ENCODE measurements at places on chromosomes 4 and X. TPM values are rescaled to one million over a fixed set of nuclear protein-coding genes. Genes with fewer than 3 reads are reported as not detected.

DNA sequence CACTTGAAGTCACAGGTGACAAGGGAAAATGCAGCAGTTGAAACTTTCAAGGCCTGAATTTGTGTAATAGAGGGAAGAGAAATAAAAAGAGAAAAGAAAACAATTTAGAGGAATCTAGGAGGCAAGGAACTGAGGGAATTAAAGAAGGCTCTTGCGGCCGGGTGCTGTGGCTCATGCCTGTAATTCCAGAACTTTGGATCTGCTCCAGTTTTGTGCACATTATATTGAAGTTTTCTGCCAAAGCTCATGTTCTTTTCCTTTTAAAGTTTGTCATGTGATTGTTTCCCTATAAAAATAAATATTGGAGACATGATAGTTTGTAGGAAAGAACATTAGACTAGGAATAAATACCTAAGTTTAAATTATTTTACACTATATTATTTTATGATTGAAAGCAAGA, 433.9 kb upstream of the CPEB2 start:
- no peaks in the 10 kb centered on the region for H3K27me3 ChIP-seq
- no peak overlapping the region for H3K4me3 ChIP-seq
- peaks cover 4% of the 10 kb centered on the region for H3K36me3 ChIP-seq
- no peak overlapping the region for H3K27ac ChIP-seq
- H3K4me1 ChIP-seq, result no peaks in the 10 kb centered on the region

DNA sequence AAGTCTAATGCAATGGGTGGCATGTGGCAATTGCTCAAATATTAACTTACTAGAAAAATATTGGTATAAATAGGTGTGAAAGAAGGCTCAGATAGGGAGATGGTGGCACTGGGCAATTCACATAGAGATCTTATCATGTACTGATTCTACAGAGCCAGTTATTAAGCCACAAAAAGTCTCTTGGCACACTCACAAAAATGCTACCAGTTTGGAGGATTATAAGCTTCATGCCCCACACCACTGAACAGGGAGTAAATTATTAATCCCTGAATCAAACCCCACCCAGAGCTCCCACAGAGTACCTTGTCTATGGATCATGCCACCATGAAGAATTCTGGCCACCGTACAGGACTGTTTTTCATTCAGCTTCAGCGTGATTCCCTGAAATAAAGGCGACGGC, 13.8 kb downstream of the MPP1 start:
- no peaks in the 10 kb centered on the region for H3K4me1 ChIP-seq
- peaks cover 5% of the 10 kb centered on the region for H3K36me3 ChIP-seq
- H3K27me3 ChIP-seq, result no peaks in the 10 kb centered on the region
- DNase-seq, result no peak
- H3K4me3 ChIP-seq, result no peak overlapping the region
- H3K27ac ChIP-seq, result no peak overlapping the region

RHOXF2 gene
- not detected for total RNA-seq

DNA sequence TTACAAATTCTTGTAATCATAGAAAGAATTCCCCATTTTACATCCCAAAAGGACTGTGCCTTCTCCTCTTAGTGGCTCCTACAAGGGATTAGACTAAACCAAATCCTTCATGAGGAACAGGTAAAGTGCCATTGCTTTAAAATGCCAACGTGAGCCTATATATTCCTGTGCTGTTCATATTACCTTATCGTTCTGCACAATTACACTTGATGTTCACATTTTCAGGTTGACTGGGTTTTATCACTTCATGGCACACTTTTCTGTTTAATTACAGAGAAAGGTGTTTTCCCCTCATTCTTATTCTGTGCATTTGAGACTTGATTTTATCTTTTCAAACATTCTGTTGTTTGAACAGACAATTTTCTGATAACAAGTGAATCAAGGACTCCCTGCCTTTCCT, 645.6 kb upstream of the FTHL17 start:
- H3K27me3 ChIP-seq, result no peaks in the 10 kb centered on the region
- H3K36me3 ChIP-seq, result no peaks in the 10 kb centered on the region
- DNase-seq, result no peak
- no peak overlapping the region for H3K4me3 ChIP-seq
- no peak overlapping the region for H3K27ac ChIP-seq

PLP2 gene
- total RNA-seq, result 12.1 TPM

NXF2 gene
- total RNA-seq, result not detected

UGT2B11 gene
- not detected for total RNA-seq

- DNase-seq, result peak; percentile 28
- H3K4me1 ChIP-seq, result no peaks in the 10 kb centered on the region
- H3K4me3 ChIP-seq, result no peak overlapping the region
- H3K27me3 ChIP-seq, result no peaks in the 10 kb centered on the region
- no peak overlapping the region for H3K27ac ChIP-seq
These were observed 86.1 kb downstream of the SOWAHB start for GRCh38 chr4:76811604-76812412.

DNA sequence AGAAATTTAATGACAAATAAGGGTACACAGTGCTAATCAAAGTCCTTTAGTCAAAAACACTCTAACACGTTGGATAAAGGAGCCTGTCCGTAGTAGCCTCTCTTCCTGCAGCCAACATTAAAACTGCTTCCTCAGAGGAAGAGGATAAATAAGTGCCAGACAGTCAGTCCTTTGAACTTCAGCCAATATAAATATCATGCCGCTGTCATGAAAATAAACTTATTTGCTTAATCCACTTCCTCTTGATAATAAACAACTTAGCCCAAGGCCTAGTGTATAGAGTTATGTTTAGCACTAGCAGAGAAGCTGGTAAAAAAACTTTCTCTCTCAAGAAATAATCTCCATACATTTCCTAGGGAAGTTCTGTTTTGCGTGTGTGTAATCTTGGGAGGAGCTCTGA, 196.7 kb downstream of the HS3ST1 start:
- peaks cover 13% of the 10 kb centered on the region for H3K4me1 ChIP-seq
- no peaks in the 10 kb centered on the region for H3K27me3 ChIP-seq
- H3K36me3 ChIP-seq, result peaks cover 10% of the 10 kb centered on the region
- H3K27ac ChIP-seq, result no peak overlapping the region
- H3K4me3 ChIP-seq, result no peak overlapping the region

DNA sequence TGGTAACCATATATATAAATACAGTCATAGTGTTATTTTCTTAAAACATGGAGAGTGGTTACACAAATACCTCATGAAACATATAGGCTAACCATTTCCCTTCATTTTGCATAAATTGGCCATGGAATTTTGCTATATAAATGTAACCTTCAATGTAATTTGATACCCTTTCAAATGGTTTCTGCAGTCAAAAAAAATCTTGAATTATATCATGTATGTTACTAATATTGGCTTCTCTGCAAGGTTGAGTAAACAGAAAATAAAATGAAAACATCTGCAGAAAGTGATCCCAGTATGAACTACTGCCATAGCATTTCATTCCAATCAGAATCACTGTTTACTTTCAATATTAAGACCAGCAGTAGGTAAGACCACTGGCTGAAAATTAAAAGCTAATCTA, 1165.9 kb upstream of the TENM3 start:
- no peak for DNase-seq
- H3K36me3 ChIP-seq, result 0 out of 2 replicates have a peak, but pooled peaks cover 4% of the 10 kb centered on the region
- no peak overlapping the region for H3K4me3 ChIP-seq
- H3K27me3 ChIP-seq, result no peaks in the 10 kb centered on the region

DNA sequence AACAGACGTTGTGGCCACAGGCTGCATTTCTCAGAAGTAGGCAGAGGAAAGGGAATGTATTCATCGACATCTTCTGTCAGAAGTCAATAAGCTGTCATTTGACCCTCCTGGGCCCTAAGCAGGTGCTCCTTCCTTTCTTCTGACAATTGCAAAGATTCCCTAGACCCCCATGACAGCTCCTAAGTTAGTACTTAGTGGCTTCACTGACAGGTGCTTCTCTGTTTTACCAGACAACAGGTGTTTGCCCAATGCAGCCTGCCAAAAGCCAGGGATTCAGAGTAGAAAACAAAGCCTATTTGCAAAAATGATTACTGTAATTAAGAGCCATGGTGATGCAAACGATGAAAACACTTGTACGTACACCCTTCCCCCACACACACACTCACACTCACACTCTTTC, 7.5 kb upstream of the FGF5 start:
- H3K36me3 ChIP-seq, result no peaks in the 10 kb centered on the region
- no peak for DNase-seq
- H3K27ac ChIP-seq, result no peak overlapping the region
- H3K4me3 ChIP-seq, result no peak overlapping the region
- no peaks in the 10 kb centered on the region for H3K4me1 ChIP-seq
- H3K27me3 ChIP-seq, result peaks cover 26% of the 10 kb centered on the region

DNA sequence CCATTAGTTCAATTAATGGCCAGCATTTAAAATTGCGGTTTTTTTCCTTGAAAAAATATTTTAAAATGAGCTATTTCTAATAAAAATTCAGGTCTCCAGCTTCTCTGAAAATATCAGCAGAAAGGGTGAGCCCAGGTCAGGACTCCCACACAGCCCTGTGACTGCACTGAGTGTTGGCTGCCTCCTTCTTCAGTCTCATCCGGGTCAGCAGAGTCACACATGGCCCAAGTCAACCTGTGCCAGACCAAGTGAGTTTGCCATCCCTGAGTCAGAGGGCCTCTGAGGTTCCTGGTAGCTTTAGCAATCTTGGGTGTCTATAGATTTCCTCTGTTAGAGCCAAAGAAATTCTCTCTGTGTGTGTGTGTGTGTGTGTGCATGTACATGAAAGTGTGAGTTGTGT, 22.1 kb upstream of the MSX1 start:
- no peaks in the 10 kb centered on the region for H3K4me1 ChIP-seq
- H3K36me3 ChIP-seq, result no peaks in the 10 kb centered on the region
- no peak overlapping the region for H3K4me3 ChIP-seq
- no peak overlapping the region for H3K27ac ChIP-seq
- DNase-seq, result no peak

- no peak overlapping the region for H3K4me3 ChIP-seq
- H3K27ac ChIP-seq, result no peak overlapping the region
- no peaks in the 10 kb centered on the region for H3K27me3 ChIP-seq
- no peaks in the 10 kb centered on the region for H3K36me3 ChIP-seq
These were observed 64.6 kb downstream of the SYNPO2 start for GRCh38 chr4:118953276-118953675.

DNA sequence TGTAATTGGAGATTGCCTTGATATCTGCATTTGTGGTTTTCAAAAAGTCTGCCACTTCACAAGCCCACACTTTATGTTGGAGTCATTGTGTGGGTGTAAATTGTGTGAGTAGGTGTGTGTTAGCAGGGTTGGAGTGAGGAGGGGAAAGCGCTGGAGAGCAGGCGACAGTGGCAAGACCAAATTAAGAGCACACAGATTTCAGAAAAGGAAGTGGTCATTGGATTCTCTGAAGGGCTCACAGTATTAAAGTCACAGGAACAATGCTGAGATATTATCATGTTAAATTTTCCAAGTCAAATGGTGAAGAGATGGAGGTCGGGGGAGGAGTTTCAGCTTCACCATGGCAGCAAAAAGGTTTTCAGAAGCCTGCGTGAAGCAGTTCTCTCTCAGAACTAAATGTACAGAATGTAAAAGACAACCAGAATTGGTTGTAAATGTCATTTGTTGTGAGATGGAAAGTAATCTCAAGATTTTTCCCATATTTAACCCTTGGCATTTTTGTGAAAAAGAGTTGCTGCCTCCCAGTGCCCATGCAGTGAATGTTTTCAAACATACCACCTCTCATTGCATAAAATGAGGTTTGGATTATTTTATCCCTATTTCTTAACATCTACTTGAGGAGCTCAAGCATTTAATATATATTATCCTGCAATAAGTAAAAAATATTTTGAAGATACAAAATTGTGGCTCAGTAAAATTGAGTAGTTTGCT, 265.9 kb downstream of the ZNF674 start:
- H3K27ac ChIP-seq, result no peak overlapping the region
- H3K4me1 ChIP-seq, result no peaks in the 10 kb centered on the region

DNA sequence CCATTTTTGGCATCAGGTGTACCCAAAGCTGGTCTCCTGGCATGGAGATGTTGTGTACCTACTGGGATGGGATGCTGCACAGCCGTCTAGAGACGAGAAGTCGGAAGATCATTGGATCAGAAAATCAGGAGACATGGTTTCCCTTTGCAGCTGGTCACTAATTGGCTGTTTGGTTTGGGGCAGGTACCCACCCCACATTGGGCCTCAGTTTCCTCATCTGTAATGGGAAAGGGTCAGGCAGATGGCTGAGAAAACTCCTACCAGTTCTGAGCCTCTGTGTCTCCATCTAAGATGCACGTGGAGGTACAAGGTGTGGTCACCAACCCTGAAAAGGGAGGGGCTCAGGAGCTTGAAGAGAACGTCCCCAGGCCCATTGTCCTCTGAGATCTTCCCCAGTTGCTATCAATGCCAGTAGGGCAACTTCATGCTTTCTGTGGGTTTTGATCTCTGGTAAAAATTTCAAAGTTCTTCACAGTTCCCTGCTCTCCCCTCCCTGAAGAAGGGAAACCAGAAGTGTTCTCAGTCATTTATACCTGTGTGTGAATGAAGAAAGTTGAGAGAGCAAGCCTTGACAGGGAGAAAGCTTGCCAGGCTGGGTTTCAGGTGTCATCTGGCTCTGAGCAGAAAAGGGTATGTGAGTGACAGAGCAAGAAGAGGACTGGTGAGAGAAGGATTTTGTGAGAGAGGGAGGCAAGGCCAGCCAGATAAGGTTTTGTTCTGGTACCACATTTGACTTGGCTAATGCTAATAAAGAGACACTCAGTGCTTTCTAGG, 15.1 kb downstream of the TSC22D3 start:
- H3K4me3 ChIP-seq, result no peak overlapping the region
- no peaks in the 10 kb centered on the region for H3K36me3 ChIP-seq
- H3K27me3 ChIP-seq, result no peaks in the 10 kb centered on the region
- H3K4me1 ChIP-seq, result no peaks in the 10 kb centered on the region

DNA sequence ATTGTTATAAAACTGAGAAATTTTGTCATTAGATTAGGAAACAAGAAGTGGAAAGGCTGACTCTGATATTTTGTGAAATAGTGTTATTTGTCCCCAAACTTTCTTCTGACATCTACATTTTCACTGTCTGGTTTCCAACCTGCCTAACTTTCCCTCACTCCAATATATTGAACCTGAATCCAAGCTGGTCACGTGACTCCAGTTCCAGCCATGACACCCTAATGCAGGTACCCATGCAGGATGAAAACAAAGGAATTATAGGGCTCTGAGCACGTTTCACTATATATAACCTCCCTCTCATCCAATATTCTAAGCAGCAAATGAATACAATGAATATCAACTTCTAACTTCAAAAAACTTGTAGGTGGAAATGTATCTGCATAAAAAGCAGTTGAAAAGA, 231.6 kb downstream of the TLL1 start:
- DNase-seq, result no peak
- H3K27me3 ChIP-seq, result no peaks in the 10 kb centered on the region
- no peak overlapping the region for H3K27ac ChIP-seq
- H3K4me3 ChIP-seq, result no peak overlapping the region
- H3K36me3 ChIP-seq, result no peaks in the 10 kb centered on the region

- peaks cover 1% of the 10 kb centered on the region for H3K36me3 ChIP-seq
- H3K27me3 ChIP-seq, result no peaks in the 10 kb centered on the region
- no peaks in the 10 kb centered on the region for H3K4me1 ChIP-seq
- no peak for DNase-seq
- no peak overlapping the region for H3K4me3 ChIP-seq
These were observed 198.7 kb upstream of the NOCT start for GRCh38 chr4:138816875-138817274.
